Muscle of arm (tissue), 14 donors: ENCODE measurements at places on chromosomes 7 and 10.

DNA sequence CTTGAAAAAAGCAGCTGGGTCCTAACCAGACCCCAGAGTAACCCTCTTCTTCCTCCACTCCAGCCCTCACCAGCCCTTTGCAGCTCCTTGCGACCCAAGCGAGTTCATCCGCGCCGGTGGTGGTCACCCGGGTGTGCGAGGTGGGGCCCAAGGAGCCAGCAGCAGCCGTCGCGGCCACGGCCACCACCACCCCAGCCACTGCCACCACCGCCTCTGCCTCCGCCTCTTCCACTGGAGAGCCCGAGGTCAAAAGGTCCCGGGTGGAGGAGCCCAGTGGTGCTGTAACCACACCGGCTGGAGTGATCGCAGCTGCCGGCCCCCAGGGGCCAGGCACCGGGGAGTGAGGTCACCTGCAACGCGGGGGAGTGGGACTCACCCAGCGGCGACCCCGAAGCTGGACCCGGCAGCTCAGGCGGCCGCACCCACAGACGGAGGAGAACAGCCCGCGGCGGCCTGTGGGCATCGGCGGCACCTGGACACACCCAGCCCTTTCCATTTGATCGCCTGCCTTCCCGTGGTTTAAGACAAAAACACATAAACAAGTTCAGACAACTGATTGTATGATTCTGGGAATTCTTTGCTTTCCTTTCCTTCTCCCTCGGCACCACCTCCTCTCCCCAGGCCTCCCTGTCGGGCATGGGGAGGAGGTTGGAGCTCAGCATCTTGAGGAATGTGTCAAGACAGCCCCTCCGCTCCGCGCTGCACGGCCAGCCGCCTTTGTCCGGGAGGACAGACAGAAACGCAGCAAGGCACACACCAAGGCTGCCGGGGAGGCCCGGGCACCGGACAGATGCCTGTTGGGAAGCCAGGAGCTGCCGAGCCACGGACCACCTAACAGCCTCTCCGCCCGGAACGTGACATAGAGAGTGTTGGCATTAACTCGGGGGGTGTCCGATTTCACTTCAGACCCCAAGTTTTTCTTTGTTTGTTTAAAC lies 13.0 kb upstream of the AP5Z1 start:
- no peak for DNase-seq

- no peak for DNase-seq
Measured at GRCh38 chr10:68446179-68446578, 25.6 kb downstream of the DNA2 start.

DNA sequence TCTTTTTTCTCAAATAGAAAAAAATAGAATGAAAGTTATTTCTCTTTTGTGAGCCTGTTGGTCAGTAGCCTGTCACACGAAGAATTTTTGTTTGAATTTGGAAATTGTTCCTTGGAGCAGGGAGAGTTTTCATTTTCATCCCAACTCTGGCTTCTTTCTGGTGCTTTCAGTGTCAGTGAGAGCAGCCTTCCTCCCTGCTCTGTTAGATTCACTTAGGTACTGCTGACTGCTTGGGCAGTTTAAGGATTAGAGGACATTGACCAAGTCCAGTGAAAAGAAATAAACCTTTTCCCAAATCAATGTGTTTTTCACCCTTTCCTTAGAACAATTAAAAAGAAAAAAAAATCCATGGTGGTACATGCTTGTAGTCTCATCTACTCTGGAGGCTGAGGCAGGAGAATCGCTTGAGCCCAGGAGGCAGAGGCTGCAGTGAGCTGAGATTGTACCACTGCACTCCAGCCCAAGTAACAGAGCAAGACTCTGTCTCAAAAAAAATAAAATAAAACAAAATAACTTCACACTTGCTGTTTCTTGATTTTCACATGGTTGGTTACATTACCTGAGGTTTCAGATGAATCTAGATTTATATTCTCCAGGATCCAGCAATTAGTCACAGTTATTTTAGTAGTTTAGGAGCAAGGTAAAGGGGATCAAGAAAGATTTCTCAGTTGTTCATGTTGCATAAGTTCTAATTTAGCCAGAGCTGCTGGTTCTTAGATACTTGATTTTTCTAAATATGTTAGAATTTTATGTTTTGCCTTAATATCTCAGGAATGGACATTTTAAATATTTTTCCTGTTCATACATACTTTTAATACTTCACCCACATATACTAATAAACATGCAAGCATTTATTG lies 63.1 kb downstream of the ZNRF2 start:
- no peak for DNase-seq

GRCh38 chr7:135192914-135193536 lies 18.3 kb downstream of the WDR91 start:
- no peak for DNase-seq

DNA sequence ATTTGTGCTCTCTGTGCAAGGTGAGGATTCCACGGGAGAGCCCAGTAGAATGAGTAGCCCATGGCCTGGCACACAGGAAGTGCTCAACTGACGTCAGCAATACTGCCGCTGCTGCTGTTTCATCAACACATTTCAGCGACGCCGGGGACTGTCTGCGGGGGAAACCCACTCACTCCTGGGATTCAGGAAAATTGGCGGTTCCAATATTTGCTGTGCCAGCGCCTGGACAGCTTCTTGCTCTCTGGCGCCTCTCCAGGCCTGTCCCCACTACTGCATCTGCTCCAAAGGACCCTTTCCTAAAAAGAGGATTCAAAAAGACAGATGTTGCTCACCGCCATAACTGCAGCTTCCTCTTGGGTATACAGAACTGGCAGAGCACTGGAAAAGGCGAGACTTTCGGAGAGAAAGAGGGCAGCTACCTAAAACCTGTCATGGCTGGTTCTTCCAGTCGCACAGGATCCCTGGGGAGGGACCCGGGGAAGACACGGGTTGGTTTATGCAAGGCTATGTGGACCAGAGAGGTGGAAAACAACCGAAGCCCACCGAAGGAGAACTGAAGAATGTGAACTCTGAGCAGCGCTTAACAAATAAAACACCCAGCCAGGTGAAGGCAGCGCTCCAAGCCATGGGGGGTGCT lies 39.7 kb upstream of the ENO4 start:
- no peak for DNase-seq

DNA sequence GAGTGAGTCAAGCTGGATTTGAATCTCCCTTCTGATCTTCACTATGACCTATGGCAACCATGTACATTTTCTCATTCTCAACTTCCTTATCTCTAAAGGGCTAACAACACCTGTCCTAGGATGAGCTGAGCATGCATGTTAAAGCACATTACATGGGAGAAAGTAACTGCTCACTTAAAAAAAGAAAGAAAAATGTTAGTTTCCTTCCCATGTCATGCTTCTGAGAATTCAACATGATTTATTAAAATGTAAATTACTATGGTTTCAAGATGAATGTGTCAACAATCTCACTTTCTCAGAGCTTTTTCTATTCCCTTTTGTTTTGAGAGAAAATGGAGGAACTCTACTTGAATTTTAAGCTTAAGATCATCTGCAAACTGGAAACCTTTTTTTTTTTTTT lies 295.3 kb downstream of the SKIDA1 start:
- no peak for DNase-seq

- no peak for DNase-seq
Measured at GRCh38 chr10:60042914-60043313, 136.6 kb upstream of the CCDC6 start.

- no peak for DNase-seq
Measured at GRCh38 chr7:115300231-115300870, 378.5 kb downstream of the MDFIC start.

DNA sequence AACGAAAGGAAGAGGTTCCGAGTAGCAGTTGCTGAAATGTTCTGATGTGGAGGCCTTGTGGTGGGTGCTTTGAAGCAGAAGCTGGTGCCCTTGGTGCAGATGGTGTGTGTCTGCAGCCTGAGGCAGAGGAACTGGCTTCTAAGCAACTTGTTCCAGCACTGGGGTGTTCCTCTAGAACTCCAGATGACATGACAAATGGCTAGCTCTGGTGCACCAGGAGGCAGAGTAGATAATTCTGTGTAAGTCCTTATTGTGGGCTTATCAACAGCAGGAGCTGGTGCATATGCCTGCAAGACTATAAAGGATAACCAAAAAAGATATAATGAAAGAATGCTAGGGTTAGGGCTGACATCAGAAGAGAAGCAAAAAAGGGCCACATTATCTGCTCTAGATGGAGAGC lies 76.5 kb downstream of the ARL5B start:
- DNase-seq: no peak

DNA sequence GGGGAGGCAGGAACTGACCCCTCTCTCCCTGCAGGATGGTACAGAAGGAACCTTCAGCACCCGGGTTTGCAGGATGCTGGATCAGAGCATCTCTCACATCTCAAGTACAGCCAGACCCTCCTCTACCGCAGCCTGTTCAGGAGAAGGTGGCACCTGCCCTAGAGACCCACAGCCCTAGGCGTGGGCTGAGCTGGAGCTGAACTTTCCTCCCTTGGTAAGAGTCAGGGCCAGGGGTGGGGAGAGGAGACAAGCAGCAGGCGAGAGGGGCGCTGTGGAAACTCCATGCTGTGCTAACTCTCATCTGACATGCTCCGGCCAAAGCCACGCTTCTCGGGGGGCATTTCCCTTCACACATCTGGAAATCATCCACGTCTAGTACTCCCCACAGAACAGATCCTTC lies 154.4 kb downstream of the DIP2C start:
- no peak for DNase-seq

DNA sequence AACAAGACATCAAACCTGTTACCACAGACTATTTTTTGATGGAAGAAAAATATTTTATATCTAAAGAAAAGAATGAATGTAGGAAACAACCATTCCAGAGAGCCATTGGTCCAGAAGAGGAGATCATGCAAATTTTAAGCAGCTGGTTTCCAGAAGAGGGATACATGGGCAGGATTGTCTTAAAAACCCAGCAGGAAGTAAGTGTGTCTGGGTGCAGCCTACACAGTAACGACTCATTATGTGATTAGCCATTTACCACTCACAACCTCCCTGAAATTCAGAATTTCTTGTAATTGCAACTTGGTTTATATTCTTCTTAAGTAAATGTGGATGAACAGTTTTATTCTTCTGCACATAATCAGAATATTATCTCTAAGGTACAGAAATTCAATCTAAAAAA lies 46.2 kb downstream of the NOC3L start:
- no peak for DNase-seq

DNA sequence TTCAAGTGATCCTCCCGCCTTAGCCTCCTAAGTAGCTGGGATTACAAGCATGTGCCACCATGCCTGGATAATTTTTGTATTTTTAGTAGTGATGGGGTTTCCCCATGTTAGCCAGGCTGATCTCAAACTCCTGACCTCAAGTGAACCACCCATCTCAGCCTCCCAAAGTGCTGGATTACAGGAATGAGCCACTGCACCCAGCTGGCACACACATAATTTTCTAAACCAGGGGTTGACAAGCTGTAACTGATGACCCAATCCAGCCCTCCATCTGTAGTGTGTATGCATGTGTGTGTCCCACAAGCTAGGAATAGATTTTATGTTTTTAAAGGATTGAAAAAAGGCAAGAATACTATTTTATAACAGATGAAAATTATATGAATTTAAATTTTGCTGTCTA lies 125.9 kb upstream of the INSYN2A start:
- DNase-seq: no peak

- DNase-seq: peak; percentile 4
Measured at GRCh38 chr7:48087349-48087748, 1.7 kb upstream of the UPP1 start.

GRCh38 chr7:107041097-107041496 lies 3.4 kb upstream of the PRKAR2B start:
- no peak for DNase-seq

GRCh38 chr7:151551820-151552219 lies 32.1 kb upstream of the RHEB start:
- DNase-seq: no peak

- DNase-seq: no peak
Measured at GRCh38 chr7:116426428-116427156, 72.9 kb upstream of the CAV2 start.

DNA sequence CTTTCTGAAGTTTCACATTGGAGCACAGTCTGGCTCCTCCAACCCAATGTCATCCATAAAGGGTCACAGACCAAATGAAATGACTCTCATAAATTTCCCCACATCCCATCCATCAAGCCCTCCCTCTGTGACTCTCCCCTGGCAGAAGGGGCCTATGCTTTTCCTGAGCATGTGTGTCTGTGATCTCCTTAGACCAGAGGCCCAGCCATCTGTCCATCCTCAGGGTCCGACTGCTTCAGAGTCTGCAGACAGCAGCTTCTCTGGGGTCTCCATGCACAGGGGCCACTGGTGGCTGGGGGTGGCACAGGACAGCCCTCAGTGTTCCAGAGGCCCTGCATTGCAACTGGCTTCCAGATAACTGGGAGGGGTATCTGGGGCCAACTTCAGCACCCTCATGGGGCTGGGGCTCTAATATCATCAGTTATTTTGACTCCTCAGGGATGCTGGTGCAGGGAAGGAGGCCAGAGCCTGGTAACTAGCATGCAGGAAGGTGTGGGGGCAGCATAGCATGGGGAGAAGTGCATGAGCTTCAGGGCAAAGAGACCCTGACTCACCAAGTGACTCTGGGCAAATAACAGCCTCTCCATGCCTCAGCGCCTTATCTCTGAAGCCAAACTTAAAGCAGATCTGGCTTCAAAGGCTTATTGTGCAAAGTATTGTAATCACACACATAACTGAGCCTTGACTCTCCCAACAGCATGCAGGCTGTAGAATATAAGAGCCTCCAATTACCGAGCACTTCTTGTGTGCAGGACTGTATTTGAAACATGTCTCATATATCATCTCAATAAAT lies 266.9 kb downstream of the GRID1 start:
- DNase-seq: no peak

GRCh38 chr7:43130347-43130746 lies 17.9 kb downstream of the HECW1 start:
- DNase-seq: no peak

DNA sequence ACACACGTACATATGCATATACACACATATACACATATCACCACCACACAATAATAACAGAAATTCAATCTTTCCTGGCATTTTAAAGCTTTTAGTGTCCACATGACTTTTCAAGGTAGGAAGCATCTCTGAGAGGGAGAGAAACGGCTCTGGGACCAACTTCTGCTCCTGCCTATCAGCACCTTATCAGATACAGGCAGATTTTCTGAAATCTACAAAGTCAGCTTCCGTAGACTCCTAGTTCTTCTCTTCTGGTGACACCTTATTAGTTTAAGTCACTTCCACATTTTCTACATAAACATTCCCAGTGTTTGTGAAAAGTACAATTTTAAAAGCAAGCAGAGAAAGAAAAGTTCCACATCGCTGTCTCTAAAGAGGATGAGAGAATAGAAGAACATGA lies 74.5 kb downstream of the ZNF22 start:
- DNase-seq: no peak

- DNase-seq: peak; percentile 42
Measured at GRCh38 chr10:62632071-62632809, 172.3 kb upstream of the ADO start.

DNA sequence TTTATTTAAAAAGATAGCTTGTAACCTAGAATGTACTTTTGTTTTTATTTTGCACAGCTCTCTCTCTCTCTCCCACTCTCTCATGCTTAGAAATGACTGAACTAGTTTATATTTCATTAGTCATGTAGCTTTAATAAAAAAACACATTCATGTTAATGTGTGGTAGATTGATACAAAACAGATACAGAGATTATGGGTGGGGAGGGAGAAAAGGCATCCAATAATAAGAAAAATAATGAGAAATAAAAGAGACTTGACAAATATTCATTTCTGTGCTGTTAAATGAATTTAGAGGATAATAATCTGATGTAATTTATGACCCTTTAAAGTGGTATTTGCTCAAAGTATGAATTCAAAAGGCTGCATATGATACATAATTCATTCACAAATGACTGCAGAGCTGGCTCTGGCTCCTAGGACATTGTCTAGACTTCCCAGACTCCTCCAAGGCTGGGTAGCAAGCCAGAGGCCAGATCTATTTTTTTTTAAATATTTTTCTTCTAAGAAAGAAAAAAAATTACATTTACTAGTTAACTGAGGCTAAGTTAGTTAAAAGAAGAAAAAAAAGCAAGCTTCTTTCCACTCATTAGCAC lies 105.7 kb upstream of the DNAJB12 start:
- DNase-seq: no peak
